ENCODE measurements at places on chromosomes 11 and 22. TPM values are rescaled to one million over a fixed set of nuclear protein-coding genes. Genes with fewer than 3 reads are reported as not detected.

Gene PIK3C2A
- total RNA-seq = 84.9 TPM

DNA sequence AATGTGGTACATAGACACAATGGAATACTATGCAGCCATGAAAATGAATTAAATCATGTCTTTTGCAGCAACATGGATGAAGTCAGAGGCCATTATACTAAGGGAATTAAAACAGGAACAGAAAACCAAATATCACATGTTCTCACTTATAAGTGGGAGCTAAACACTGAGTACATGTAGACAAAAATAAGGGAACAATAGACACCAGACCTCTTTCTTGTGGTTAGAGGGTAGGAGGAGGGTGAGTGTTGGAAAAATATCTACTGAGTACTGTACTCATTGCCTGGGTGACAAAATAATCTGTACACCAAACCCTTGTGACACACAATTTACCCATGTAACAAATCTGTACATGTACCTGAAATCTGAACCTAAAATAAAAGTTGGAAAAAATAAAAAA, 59.1 kb upstream of the ANO5 start:
- H3K27ac ChIP-seq = no peak overlapping the region
- H3K4me1 ChIP-seq = no peaks in the 10 kb centered on the region
- H3K27me3 ChIP-seq = no peaks in the 10 kb centered on the region
- no peak overlapping the region for H3K4me3 ChIP-seq
- DNase-seq = no peak

Gene NFRKB
- total RNA-seq = 19.3 TPM

Gene FGF3
- not detected for total RNA-seq

DNA sequence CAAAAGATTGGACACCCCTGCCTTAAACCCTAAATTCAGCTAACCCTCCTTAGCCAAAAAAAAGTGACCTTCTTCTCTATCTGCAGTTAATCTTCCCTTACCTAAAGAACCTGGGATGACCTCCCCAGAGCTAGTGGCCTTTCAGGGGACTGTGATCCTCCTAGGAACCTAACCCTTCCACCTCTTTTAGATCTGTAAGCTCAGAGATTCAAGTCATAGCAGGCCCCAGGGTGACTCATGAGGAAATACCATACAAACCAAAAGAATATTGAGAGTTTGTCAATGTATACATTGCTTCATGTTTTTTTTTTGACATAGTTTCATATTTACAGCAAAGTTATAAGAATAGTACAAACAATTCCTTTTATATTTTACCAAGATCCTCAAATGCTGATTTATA, 38.3 kb upstream of the CXCR5 start:
- H3K27ac ChIP-seq = no peak overlapping the region
- peak; percentile 19 for DNase-seq
- H3K36me3 ChIP-seq = no peaks in the 10 kb centered on the region
- peaks cover 4% of the 10 kb centered on the region for H3K27me3 ChIP-seq
- H3K4me1 ChIP-seq = no peaks in the 10 kb centered on the region
- no peak overlapping the region for H3K4me3 ChIP-seq

- no peak overlapping the region for H3K4me3 ChIP-seq
- H3K4me1 ChIP-seq = no peaks in the 10 kb centered on the region
- no peak overlapping the region for H3K27ac ChIP-seq
- H3K36me3 ChIP-seq = no peaks in the 10 kb centered on the region
- no peak for DNase-seq
These were observed 30.7 kb downstream of the SERPINH1 start for GRCh38 chr11:75592715-75593114.

GRCh38 chr11:74683279-74683871, 47.9 kb downstream of the CHRDL2 start:
- no peak overlapping the region for H3K27ac ChIP-seq
- H3K4me3 ChIP-seq = peak overlapping the region; percentile 31
- no peak for DNase-seq

- no peak overlapping the region for H3K27ac ChIP-seq
- no peaks in the 10 kb centered on the region for H3K27me3 ChIP-seq
These were observed 148.3 kb downstream of the JRKL start for GRCh38 chr11:96538104-96538503.

DNA sequence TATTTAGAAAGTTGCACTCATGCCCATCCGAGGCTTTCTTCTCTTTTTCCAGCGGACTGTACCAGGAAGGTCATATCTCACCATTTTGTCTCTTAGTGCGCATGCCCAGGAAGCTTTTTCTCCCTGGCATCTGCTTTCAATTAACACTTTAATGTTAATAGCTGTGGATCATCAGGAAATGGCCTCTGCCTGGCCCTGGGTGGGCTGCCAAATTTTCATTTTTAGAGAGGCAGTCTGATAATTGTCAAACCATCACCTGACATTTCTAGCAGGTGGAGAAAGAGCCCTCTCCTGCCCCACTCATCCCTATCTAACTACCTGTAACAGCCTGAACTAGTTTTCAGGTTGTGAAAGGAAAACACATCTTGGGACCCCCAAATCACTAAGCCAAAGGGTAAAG, 257.4 kb upstream of the LRRC4C start:
- H3K27me3 ChIP-seq = no peaks in the 10 kb centered on the region
- no peak for DNase-seq
- H3K36me3 ChIP-seq = no peaks in the 10 kb centered on the region
- no peak overlapping the region for H3K27ac ChIP-seq

- H3K27ac ChIP-seq = no peak overlapping the region
- no peaks in the 10 kb centered on the region for H3K27me3 ChIP-seq
- no peak for DNase-seq
- H3K36me3 ChIP-seq = no peaks in the 10 kb centered on the region
- H3K4me3 ChIP-seq = no peak overlapping the region
These were observed 32.9 kb downstream of the LRRC32 start for GRCh38 chr11:76637491-76638269.

DNA sequence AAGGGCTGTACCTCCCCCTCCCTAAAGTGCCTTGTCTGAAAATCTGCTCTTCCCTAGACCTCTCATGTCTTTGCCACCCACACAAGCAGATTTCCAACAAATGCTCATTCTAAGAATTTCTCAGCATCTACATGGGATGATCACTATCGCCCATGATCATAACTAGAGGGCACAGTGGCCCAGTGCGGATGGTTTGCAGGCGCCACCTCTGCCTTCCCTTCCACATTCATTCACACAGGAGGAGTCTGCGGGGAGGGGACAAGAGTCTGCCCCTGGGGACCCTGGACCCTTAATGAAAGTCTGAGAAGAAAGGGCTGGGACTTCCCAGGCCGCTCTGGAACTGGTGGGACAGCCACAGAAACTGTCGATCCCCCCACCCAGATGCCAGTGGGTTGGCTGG, 28.9 kb downstream of the KCTD17 start:
- no peak overlapping the region for H3K27ac ChIP-seq
- H3K4me3 ChIP-seq = no peak overlapping the region
- peaks cover 11% of the 10 kb centered on the region for H3K27me3 ChIP-seq
- no peaks in the 10 kb centered on the region for H3K36me3 ChIP-seq

GRCh38 chr11:2118677-2119076, 20.5 kb downstream of the IGF2 start:
- H3K4me3 ChIP-seq = no peak overlapping the region
- peaks cover 9% of the 10 kb centered on the region for H3K4me1 ChIP-seq
- H3K36me3 ChIP-seq = no peaks in the 10 kb centered on the region
- no peak overlapping the region for H3K27ac ChIP-seq
- DNase-seq = no peak

GRCh38 chr22:35882211-35883030, 146.2 kb downstream of the RBFOX2 start:
- no peak overlapping the region for H3K4me3 ChIP-seq
- peak; percentile 51 for DNase-seq
- H3K27me3 ChIP-seq = no peaks in the 10 kb centered on the region
- no peaks in the 10 kb centered on the region for H3K36me3 ChIP-seq
- H3K27ac ChIP-seq = no peak overlapping the region
- peaks cover 17% of the 10 kb centered on the region for H3K4me1 ChIP-seq

DNA sequence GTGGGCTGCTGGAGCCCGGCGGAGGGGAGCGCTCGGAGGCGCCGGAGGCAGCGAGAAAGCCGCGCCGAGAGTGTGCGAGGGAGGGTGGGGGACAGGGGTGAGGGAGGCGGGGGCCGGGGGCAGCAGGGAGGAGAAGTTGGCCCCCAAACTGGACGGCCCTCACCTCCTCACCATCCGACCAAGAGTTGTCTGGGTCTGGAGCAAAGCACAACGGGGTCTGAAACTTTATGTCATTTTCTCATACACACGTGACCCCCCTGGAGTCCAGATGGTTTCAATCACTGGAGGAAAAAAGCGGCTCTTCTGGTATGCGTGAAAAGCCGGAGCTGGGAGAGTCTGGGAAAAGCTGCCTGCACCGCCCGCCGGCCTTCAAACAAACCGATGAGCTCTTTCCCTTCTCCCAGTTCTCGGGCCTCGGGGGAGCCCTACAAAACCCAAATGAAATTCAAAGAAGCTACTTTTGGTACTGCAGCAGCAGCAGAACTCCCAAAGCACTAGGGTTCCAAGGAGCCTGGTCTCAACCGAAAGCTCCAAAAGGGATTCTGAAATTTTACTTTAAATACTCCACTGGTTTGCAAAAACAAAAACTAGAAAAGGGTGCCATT, 39.7 kb upstream of the AKIP1 start:
- H3K4me3 ChIP-seq = peak overlapping the region; percentile 73
- H3K27ac ChIP-seq = peak overlapping the region; percentile 79
- H3K27me3 ChIP-seq = no peaks in the 10 kb centered on the region
- H3K4me1 ChIP-seq = peaks cover 31% of the 10 kb centered on the region
- DNase-seq = peak; percentile 91

DNA sequence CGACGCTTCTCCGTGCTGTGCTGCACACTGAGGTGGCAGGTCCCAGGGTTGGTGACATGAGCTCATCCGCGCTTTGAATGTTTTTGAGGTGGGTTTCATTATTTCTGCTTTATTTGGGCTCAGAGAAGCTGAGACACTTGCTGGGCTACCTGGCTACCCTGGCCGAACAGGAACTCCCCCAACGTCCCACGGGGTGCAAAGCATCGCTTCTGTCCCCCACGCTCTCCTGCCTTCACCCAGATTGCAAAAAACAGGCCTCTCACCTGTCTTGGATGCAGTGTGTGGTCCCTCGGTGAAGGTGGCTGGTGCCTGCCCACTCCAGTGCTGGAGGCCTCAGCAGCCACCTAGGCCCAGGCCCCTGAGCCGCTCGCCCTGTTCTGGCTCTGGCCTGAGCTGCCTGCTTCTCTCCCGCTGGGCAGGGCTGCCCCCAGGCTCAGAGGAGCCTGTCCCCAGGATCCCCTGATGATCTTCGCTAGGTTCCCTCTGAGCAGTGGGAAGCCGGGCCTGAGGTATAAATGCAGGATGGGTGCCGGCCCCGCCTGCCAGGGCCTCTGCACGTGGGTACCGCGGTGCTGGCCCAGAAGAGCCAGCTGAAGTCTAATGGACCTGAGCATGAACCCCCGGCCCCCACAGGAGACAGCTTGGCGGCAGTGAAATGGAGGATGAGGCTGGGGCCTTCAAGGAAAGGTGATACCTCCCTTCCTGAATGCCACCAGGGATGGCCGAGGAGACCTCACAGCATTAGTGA, 15.8 kb upstream of the MRGPRD start:
- no peak overlapping the region for H3K27ac ChIP-seq
- peaks cover 12% of the 10 kb centered on the region for H3K27me3 ChIP-seq
- H3K36me3 ChIP-seq = no peaks in the 10 kb centered on the region
- no peak overlapping the region for H3K4me3 ChIP-seq
- H3K4me1 ChIP-seq = peaks cover 12% of the 10 kb centered on the region

Gene MAPK11
- 19.6 TPM for total RNA-seq

Gene LSP1
- total RNA-seq = 1.3 TPM

DNA sequence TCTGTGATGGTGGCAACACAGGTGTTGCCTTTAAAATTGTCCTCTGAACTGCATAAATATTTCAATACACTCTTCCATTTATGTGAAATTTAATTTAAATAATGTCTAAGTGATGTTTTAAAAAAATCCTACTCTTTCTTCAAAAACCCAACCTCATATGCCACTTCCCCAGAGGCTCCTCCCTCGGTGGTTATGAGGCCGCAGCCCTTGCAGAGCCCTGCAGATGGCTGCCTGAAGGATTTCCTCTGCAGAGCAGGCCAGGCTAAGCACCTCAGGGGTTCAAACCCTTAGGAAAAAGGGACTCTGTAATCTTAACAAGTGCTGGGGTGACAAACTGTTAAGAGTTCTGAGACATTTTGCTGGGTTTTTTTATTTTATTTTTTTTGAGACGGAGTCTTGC, 25.2 kb downstream of the MORC2 start:
- no peaks in the 10 kb centered on the region for H3K4me1 ChIP-seq
- DNase-seq = no peak
- H3K27ac ChIP-seq = no peak overlapping the region
- no peaks in the 10 kb centered on the region for H3K27me3 ChIP-seq
